ENCODE measurements at places on chromosomes 7 and 10. TPM values are rescaled to one million over a fixed set of nuclear protein-coding genes. Genes with fewer than 3 reads are reported as not detected.
A peak's percentile ranks its signal among the peaks of the same experiment; 100 is the strongest.

DNA sequence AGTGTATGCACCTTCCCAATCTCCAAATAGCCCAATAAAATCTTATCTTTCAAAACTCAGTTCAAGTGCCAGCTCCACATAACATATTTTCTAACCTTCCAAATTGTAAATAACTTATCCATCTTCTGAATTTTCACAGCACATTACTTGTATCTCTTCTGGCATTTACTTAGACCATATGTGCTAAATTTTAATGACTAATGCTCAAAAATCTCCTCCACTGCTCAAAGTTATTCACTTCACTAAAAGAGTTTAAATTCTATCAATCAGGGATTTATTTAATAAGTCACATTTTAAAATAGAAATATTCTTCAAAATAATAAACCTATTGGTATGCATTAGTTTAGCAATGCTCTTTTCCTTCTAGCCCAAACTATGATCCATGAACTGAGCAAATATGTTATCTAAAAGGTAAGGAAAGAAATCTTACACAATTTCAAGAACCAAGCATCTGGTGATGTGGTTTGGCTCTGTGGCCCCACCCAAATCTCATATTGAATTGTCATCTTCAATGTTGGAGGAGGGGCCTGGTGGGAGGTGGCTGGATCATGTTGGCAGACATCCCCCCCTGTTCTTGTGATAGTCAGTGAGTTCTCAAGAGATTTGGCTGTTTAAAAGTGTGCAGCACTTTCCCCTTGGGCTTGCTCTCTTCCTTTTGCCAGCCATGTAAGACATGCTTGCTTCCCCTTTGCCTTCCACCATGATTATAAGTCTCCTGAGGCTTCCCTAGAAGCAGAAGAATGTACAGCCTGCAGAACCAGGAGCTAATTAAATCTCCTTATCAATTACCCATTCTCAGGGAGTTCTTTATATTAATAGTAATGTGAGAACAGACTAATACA lies 28.1 kb upstream of the GPR22 start:
- no peak for DNase-seq

DNA sequence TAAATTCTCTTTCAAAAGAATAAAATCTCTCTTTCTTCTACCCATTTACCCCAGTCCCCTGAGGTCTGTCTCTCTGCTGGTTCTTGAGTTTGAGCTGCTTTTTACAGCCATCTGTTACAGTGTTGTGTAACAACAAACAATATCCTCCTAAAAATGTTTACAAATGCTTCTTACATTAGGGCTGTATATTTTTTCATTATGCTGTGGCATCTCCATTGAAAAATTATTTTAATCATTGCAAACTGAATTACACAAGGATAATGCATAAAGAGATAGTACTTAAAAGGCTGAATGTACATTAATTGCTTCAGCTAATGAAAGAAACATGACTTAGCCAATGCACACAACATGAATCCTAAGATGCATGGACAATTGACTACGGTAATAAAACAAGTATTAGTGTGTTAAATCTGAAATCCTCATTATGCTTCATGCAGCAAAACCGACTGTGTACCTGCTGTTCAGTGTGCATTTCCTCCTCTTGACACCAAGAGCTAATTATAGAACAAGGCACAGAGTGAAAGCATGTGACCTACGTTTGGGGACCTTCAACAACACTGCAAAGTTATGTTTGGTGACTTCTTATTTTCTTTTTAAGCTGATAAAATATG lies 181.7 kb upstream of the RHOBTB1 start:
- DNase-seq = peak; percentile 57

The NME8 gene
- total RNA-seq = not detected

The TMEM229A gene
- not detected for total RNA-seq

GRCh38 chr7:70907259-70908247 lies 224.4 kb upstream of the GALNT17 start:
- no peak for DNase-seq

The FAM13C gene
- total RNA-seq = not detected
